ENCODE measurements at places on chromosomes 1 and 21. TPM values are rescaled to one million over a fixed set of nuclear protein-coding genes. Genes with fewer than 3 reads are reported as not detected.

DNA sequence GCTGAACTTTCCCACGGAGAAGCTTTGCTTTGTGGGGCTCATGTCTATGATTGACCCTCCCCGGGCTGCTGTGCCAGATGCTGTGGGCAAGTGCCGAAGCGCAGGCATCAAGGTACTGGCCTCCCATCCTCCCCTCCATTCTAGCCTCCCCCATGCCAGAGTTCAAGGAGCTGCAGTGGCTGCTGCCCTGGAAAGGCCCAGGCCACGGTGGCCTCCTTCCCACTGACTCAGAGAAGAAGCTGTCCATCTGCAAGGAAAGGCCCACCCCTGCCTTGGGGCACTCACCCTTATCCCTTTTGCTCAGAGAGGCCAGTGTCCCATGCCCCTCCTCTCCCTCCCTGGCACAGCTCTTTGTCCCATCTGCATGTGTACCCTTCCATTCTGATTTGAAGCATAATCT lies 14.9 kb downstream of the ATP1A2 start:
- no peak for DNase-seq

DNA sequence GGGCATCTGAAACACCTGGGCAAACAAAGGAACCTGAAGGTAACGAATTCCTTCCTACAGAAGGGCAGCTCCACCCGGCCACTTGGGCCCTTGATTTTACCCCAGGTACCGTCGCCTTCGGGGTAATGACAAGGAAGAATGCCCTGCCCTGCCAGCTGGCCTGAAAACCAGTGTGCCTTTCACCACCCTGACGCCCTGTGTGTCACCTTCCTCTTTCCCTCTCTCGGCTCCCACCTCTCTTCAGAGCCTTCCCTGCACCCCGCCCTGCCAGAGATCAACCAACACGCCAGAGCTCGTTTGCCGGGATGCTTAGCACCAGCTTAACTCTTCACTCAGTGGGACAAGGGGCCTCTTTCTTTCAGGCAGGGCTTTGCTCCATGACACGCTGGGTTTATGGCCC lies 86.0 kb downstream of the SIM2 start:
- DNase-seq, result no peak

DNA sequence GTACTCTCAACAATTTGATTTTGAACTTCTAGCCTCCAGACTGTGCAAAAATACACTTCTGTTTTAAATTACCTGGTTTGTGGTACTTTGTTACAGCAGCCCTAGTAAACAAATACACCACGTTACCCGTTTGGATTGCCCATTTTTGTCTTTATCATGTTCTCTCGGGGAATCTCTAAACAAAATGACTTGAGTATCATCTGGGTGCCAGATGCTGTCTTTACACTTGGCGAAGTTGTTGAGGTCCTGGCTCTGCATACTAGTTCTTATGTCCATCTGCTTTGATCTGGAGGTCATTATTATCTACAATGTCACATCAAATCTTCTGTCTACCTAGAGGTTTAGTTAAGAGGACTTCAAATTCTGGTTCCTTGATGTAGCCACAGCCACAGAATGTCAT lies 142.4 kb upstream of the NRIP1 start:
- DNase-seq, result no peak

- DNase-seq, result no peak
Observed at GRCh38 chr1:18661404-18662285, 31.0 kb downstream of the PAX7 start.

DNA sequence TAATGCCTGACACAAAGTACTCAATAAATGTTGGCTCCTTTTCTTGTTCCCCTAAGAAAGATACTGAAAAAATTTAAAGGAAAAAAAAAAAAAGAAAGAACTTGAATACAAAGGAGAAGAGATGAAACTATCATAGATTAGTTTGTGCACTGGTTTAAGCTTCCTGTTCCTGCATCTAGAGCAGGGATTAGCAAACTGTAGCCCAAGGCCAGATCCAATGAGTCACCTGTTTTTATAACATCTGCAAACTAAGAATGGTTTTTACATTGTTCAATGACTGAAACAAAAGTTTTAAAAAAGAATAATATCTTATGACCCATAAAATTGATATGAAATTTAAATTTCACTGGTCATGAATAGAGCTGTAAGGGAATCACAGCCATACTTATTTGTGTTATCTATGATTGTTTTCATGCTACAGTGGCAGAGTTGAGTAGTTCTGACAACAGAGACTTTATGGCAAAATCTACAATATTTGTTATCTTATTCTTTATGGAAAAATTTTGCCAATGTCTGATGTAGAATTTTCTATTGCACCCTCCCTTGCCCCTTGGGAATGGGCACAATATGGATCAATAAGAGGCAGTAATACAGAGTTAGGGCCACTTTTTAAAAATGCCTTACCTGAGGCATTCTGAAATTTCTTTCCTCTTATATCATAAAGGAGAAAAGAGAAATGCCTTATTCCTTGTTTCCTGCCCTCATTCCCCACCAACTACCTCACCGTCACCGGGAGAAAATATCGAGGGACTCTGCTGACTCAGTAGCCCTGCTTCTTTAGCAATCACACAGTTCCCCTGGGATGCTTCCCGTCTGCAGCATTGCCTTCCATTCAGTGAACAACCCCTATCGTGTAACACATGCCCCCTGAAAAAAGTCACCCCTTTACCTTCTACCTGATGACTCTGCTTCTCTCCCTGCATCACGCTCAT lies 50.6 kb downstream of the WDR64 start:
- DNase-seq, result no peak

GRCh38 chr21:41139275-41139674 lies 28.7 kb upstream of the BACE2 start:
- DNase-seq, result no peak

DNA sequence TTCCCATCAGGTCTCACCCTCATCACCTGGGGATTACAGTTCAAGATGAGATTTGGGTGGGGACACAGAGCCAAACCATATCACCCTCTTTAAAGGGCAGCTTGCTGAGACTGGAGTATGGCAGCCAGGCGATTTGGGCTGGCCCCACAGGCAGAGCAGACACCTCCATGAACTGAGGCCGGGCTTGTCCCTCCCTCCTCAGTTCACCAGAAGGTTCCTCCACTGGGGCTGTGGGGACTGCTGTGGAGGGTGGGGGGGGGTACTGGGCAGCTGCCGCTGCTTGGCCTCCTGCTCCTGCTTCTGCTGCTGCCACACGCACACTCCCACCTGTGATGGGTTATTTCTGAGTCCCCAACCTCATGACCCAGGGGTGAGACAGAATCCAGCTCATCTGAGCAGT lies 53.9 kb upstream of the PDE9A start:
- no peak for DNase-seq

GRCh38 chr1:193199940-193200339 lies 13.5 kb upstream of the B3GALT2 start:
- DNase-seq, result no peak

DNA sequence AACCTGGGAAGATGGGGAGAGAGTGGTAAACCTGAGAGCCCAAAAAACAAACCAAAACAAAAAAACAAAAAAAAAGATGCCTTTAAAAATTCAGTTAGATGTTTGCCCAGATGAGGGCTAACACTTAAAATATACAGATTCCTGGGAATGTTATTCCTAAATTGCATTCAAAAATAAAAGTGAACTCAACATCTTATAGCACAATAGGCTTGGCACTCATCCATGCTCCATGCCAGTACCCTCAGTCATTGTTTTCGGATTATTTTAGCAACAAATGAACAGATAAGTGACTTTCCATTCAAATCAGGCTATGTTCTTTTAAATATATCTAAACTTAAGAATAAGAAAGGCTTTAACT lies 3.7 kb downstream of the ATP1A1 start:
- DNase-seq, result no peak

- DNase-seq, result no peak
Observed at GRCh38 chr21:43306911-43307676, 119.8 kb downstream of the SIK1 start.

- DNase-seq, result no peak
Observed at GRCh38 chr1:59238993-59239392, 57.9 kb upstream of the FGGY start.

DNA sequence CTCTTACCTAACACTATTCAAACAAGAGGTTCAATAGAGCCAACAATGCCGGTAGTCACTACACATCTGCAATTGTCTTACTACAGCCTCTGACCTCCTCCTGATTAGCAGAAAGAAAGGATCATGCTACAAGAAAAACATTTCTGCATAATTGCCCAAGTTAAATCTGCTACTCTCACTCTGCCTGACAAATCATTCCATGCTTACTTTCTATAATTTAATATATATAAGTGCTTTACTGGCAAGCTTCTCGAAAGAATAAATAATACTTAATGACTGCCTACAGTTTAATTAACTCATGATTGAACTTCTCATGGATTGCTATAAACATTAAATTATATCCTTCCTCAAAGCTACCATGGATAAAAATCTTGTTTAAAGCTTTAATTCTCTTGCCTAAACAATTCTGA lies 156.0 kb downstream of the SLC45A1 start:
- no peak for DNase-seq

DNA sequence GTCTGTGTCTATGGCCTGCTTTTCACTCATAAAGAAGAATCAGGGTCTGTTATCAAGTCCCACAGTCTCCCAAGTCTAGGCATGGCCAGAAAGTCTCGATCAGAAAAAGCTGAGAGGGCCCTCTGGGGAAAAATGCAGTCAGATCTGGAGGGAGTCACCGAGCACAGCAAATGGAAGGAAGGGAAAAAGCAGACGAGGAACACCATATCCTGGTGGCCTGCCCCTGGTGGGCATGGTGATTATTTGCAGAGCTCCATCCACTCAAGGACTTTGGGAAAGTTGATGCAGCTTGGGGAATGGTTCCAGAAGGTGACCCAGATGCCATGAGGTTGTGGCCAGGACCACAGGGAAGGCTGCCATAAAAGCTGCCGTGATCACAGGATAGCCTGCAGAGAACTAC lies 189.1 kb downstream of the CLIC6 start:
- no peak for DNase-seq

DNA sequence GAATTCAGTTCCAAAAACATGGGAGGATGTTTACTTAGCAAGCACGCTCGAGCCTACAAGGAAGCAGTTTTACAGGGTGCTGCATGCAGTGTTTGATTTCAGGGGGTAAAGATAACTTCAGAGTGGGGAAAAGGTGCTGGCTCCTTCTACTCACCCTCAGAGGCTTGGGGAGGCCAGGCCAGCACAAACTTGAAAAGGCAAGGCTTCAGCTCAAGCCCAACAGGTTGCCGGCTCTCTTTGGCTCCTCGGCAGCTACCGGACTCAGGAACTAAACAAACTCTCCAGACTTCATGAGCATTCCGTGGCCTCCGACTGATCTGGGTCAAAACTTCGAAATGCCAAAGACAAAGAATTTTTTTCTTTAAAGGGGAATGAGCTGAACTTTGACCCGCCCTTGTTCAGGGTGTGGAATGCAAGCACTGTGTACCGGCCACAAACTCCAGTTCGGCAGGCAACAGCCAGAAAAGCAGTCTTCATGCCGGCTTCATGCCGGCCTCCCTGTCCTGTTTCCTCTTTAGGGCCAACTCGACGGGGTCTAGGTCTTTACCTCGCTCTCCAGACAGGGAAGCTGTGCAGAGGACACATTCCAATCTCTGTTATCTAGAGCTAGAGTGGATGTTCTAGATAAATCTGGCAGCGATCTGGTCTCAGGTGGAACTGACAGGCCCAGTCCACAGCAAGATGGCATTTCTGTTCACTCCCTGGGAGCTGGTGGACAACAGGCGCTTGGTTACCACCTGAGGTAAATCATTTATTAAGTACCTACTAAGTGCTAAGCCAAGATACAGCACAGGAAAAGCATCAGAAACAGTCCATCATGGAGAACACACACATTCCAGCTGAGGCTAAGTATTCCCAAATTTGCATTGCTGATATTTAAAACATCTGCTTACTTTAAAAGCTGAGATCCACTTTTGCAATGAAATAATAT lies 75.0 kb downstream of the CD46 start:
- DNase-seq, result no peak

DNA sequence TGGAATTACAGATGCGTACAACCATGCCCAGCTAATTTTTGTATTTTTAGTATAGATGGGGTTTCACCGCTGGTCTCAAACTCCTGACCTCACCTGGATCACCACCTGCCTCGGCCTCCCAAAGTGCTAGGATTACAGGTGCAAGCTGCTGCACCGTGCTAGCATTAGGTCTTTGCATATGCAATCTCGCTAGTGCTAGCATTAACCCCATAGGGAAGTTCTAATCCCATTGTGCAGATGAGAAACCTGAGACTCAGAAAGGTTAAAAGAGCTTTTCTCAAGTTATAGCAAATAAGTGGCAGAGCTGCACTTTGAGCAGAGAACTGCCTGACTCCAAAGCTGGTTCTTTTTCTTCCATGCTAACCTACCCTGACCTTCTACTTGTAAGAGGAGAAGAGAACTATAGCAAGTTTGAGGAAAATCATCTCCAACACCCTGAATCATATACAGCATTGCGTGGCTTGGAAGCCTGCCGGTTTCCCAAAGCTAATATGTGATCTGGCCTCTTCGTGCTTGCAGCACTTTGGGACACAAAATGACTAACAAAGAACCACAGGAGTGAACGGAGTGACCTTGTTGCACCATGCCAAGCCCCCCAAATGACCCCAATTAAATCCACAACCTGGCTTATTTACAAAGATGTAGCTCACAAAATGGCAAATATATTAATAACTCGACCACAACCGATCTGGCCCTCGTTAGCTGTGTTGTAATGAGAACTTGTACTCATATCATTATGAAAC lies 185.1 kb downstream of the TM2D1 start:
- no peak for DNase-seq

DNA sequence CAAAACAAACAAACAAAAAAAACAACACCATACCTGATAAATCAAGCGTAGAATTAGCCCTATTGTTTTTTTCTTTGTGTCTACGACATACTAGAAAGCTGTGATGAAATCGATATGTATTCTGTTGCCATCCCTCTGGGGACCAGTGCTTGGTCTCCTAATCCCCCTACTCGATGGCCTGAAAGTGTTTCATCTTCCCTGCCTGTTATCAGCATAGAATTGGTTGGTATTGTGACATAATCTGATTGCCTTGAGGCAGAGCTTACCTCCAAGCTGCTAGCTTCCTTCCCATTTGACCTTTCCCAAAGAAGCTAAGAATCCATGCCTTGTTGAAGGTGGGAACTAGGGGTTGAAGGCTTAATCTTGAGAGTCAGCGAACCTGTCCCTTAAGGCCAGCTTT lies 40.7 kb upstream of the PIGV start:
- DNase-seq, result no peak

DNA sequence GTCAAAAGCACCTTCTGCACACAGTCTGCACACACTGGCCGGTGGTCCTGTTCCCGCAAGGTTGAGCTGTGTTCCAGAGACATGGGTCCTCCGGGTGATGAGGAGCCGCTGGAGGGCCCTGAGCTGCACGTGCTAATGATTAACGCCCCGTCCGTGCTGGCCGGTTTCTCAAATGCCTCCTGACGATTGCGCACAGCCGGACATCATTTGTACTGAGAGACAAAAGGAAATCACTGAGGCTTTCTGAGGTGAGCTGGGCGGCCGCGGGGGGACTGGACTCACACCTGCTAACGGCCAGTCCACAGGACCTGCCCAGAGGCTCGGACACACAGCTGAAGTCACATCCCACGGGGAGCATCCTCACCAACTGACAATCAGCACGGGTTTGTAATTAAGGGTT lies 29.2 kb downstream of the POFUT2 start:
- no peak for DNase-seq

The IL20 gene
- polyA plus RNA-seq, result not detected

The TMEM201 gene
- polyA plus RNA-seq, result 12.5 TPM

The ECE1 gene
- polyA plus RNA-seq, result 44.4 TPM

The LCE1D gene
- not detected for polyA plus RNA-seq

The MECR gene
- polyA plus RNA-seq, result 23.6 TPM

The HJV gene
- polyA plus RNA-seq, result 0.21 TPM

The AMY2A gene
- 0.21 TPM for polyA plus RNA-seq
